ENCODE measurements at places on chromosomes 13 and 19. TPM values are rescaled to one million over a fixed set of nuclear protein-coding genes. Genes with fewer than 3 reads are reported as not detected.

Gene IER2
- 35.7 TPM for total RNA-seq

Gene ODAD3
- total RNA-seq = 0.14 TPM

Gene ZFP82
- 1.9 TPM for total RNA-seq

GRCh38 chr19:50432221-50433028 lies at the start of gene MYBPC2:
Gene MYBPC2 (plus strand): TSS chr19:50432892. CDS start chr19:50432954, 62 bp downstream.
- no peak for DNase-seq

DNA sequence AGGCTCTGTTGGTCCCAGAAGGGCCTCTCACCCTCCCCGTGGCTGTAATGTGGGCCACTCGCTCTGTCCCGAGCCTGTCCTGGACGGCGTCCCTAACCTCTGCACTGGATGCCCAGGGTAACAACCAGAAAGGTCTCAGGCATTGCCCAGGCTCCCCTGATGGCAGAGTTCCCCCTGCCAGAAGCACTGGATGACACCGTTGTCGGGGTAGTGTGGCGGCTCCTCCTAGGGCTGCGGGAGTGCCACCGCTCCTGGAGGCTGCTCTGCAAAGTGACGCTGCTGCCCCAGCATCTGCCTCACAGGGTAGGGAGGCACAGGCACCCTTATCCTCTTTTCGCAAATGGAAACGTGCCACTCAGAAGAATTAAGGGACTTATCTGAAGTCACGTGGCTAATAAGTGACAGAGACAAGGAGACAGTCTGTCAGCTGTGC lies 32.0 kb downstream of the MPHOSPH8 start:
- DNase-seq = no peak

DNA sequence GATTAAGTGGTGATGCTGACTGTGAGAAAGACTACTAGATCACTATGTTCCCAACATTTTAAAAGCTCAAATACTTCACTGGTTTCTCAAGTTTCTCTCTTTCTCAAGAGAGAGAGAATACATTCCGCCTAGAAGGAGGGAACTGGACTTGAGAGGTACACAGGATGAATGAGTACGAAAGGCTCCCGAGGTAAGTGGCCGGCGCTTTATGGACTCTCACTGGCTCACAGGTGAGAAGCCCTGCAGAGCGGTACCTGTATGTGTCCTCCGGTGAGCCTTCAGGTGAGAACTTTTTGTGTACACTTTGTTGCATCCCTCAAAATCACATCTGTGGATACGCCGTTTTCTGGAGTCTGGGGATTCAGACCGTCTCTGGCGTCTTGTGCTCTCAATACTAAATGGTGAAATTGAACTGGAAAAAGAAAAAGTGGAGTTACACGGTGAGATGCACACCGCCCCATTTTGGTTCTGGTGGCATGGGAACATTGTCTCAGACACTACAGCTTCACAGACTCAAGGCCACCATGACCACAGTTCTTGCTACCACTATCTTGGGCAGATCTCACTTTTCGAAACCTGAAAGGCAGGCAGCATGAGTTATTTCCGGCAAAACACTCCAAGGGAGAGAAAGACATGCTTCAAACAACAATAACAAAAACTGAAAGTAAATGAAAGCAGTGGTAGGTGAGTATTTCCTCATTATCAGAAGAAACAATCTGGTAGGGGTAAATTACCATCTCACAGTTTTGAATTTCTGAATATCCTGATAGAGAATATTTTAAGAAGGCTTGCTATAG lies 418.9 kb downstream of the KLF12 start:
- no peak for DNase-seq
